ENCODE measurements at places on chromosomes 16 and 17.

DNA sequence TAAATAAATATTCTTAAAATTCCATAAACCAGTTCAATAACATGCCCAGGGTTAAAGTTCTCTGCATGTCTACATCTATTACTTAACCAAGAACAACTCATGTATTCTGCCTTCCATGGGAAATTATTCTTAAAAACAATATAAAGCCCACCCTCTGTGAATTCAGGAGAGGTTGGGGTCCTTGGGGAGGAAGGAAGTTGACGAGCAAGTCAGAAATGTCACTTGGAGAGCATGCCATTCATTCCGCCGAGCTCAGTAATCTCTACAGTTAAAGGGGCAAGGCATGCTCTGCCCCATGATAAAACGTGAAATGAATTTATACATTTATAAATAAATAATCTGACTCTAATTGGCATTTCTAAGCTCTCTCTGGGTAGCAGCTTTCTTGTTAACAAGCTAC, 405.1 kb downstream of the TOX3 start:
- DNase-seq, result no peak

DNA sequence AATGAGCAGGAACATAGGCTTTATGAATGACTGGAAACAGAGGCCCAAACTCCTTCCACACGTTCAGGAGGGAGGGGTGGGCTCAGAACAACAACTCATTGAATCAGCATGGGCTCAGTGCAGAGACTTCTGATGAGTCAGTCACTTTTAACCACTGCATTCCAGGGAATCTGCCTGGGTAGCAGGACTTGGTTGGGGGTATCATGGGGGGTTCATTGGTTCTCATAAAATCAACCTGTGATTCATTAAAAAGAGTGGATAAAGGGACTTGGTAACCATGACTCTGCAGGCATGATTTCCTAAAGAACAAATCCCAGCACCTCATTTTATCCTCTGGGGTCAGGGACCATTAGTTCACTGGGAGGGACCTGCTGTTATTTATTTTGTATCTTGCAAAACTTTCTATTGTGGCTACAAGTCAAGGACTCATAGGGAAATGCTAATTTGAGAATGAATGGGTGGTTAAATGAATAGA, 13.8 kb downstream of the ITGB3 start:
- no peak for DNase-seq

- DNase-seq, result no peak
These were observed 141.2 kb downstream of the WWOX start for GRCh38 chr16:78240459-78241222.

DNA sequence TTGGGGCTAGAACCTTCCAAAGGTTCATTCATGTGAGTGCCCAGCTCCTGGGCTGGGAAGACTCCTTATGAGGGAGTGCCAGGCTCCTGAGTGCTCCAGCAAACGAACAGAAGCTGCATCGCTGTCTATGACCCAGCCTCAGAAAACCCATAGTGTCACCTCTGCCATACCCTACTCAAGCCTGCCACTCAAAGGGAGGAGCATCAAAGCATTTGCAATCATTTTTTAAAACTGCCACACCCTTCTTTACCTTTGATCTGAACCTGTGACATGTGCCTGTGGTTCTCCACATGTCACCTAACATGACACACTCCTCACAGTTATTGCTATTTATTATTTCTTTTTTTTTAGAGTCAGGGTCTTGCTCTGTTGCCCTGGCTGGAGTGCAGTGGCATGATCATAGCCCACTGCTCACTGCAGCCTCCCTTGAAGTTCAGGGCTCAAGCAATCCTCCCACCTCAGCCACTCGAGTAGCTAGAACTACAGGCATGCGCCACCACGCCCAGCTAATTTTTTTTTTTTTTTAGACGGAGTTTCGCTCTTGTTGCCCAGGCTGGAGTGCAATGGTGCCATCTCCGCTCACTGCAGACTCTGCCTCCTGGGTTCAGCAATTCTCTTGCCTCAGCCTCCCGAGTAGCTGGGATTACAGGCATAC, 7.3 kb upstream of the KDM8 start:
- DNase-seq, result peak; percentile 89

- DNase-seq, result no peak
These were observed 14.9 kb upstream of the C16orf54 start for GRCh38 chr16:29760567-29761279.

DNA sequence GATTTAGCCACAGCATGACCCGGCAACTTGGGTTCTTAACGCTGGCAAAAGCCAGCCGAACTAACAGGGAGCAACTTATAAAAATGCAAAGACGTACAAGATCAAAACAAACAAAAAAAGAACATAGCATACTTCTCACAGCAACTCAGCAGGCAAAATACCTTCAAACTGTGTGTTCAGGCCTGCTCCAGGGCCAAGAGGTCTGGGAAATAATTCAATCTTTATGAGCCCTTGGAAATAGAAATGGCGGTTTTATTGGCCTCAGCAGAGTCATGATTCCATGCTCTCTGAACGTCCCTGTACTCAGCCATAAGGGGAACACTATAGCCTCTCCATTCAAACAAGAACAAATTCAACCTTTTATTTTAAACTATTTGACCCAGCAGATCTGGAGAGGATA, 101.3 kb upstream of the C17orf78 start:
- no peak for DNase-seq

GRCh38 chr16:5073279-5073629, 1.6 kb downstream of the ALG1 start:
- no peak for DNase-seq

- DNase-seq, result no peak
These were observed 28.1 kb downstream of the SERPINF1 start for GRCh38 chr17:1789936-1790335.

- DNase-seq, result no peak
These were observed 215.6 kb downstream of the MSI2 start for GRCh38 chr17:57471868-57472368.

All from central memory CD4-positive, alpha-beta T cell (primary cell).